Right lobe of liver (tissue), 6 donors: ENCODE measurements at places on chromosomes 4 and X. TPM values are rescaled to one million over a fixed set of nuclear protein-coding genes. Genes with fewer than 3 reads are reported as not detected.

GRCh38 chr4:7862561-7863192 is 77.0 kb downstream of the AFAP1 start:
- DNase-seq, result no peak

GRCh38 chr4:1466034-1466862 is 60.0 kb upstream of the NKX1-1 start:
- DNase-seq, result peak; percentile 33

- no peak for DNase-seq
Measured at GRCh38 chr4:25347971-25348370, 29.1 kb upstream of the ANAPC4 start.

GRCh38 chrX:106952988-106953387 is 32.8 kb downstream of the CLDN2 start:
- DNase-seq, result no peak

- DNase-seq, result no peak
Measured at GRCh38 chr4:163085085-163085484, 81.6 kb downstream of the NAF1 start.

DNA sequence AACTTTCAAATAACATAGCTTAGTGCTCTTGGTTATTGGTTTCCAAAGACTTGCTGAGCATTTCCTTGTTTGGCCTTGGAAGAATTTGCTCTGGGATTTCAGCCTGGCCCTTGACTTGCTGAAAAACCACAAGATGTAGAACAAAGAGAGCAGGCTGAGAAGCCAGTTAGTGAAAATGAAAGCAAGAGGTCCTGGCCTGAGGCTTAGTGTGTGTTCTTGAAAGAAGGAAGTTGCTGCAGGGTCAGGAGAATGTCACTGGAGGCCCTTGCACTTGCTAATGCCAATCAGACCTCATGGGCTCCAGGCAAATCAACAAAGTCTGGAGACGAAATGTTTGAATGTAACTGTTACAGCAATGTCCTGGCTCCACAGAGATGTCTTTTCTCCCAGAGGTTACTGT is 79.4 kb downstream of the SYNPO2 start:
- peak; percentile 48 for DNase-seq

- no peak for DNase-seq
Measured at GRCh38 chr4:187090401-187090800, 366.7 kb upstream of the FAT1 start.

GRCh38 chr4:159070742-159071141 is 32.1 kb upstream of the RAPGEF2 start:
- DNase-seq, result no peak

GRCh38 chr4:26859762-26860156 is 882 bp upstream of the STIM2 start:
- no peak for DNase-seq

Gene AADAT
- 43.3 TPM for total RNA-seq

Gene HHIP
- total RNA-seq, result 3.3 TPM

Gene GPR143
- not detected for total RNA-seq

Gene CTAG1B
- not detected for total RNA-seq
